ENCODE measurements at places on chromosomes 1 and 21.
A peak's percentile ranks its signal among the peaks of the same experiment; 100 is the strongest.

GRCh38 chr1:9793291-9793690 lies 30.5 kb downstream of the CLSTN1 start:
- DNase-seq = no peak

DNA sequence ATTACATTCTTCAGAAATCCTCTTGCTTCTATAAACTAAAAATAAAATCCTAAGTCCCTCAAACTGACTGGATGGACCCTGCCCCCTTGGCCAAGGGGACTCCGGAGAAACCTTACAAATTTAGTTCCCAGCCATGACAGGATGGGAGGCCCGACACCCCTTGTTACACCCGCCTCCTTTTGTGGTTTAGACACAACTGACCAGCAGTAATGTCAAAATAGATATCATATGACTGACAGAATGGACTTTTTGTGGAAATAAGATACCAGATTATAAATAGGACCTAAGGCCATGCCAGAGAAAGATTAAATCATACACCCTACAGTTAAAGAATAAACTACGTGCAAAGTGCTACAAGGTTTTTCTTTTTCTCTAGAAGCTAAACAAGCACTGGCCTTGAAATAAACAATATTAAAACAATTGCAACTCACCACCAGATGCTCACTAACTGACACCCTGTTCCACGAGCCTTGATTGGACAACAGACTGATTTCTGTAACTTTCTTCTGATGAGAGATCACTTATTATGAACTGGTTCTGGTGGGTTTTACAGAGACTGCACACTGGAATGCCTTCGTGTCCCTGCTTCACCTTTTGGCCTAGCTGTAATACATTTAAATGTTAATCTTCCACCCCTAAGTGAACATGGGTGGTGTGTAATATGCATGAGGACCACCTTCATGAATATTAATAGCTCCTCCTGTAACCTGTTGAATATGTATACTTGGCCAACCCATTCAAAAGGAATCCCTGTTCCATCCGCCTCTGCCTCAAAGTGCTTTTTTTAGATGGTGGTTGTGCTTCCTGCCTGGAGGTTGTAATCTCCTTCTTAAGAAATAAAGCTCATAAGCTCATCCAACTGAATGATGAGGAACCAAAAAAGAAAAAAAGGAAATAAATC lies 99.6 kb downstream of the ODF2L start:
- no peak for DNase-seq

DNA sequence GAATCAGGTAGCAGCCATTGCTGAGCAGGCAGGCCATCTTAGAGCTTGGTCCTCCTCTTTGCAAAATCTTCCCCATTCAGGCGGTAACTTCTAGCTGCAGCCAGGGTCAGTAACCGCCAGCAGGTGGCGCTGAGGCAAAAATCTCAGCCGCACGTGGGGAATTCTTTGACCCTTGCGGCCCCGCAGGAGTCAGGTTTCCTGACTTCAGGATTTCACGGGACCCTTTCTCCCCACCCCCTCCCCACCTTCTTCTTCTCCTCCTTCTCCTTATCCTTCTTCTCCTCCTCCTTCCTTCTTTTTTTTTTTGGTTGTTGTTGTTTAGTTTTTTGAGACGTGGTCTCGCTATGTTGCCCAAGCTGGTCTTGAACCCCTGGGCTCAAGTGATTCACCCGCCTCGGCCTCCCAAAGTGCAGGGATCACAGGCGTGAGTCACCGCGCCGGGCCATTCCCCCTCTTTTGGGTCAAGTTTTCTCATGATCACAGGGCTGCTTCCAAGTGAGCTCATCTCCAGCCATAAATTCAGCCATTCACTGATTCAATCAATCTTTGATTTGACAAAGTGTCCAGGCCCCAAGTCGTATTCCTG lies 33.4 kb upstream of the TENT5B start:
- peak; percentile 85 for DNase-seq

- no peak for DNase-seq
Measured at GRCh38 chr1:81351864-81352263, 448.9 kb upstream of the ADGRL2 start.

DNA sequence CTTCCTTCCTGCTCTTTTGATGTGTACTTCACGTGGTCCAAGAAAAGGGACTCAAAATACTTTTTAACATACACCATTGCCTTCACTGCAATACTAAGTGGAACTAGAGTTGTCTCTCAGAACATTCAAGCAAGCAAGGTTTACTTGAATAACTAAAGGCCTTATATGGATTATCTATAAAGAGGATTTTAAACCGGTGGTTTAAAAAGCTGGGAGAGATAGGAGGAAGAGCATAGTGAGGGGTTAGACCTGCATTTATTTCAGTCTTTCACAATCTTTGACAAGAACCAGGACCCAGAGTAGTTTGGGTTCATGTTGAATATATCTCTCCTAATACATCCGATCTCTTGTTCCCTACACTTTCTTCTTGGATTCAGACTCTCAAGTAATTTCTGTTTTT lies 6.9 kb downstream of the S1PR1 start:
- DNase-seq = no peak

- DNase-seq = no peak
Measured at GRCh38 chr1:102897557-102897956, 210.8 kb downstream of the COL11A1 start.

DNA sequence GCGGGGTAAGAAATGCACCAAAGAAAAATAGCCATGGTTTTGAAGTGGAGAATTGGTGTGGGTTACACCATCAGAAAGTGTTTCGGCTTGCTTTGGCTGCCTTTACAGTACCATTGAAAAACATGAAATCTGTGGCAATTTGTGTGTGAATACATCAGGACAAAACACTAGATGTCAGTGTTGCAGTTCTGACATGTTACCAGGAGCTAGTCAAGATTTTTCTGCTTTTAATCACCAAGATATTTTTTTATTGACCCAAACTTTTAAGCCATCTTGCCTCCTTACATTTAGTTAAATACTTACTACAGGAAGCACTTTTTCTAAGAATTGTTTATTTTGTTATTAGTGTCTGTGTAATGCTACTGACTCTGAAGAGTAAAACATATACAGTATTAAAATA lies 14.3 kb downstream of the RRP15 start:
- no peak for DNase-seq

GRCh38 chr21:40425981-40426380 lies 421.0 kb downstream of the DSCAM start:
- no peak for DNase-seq

- no peak for DNase-seq
Measured at GRCh38 chr1:233959971-233960370, 55.5 kb downstream of the SLC35F3 start.

GRCh38 chr1:45246760-45247159 lies 40.4 kb upstream of the ZSWIM5 start:
- no peak for DNase-seq

GRCh38 chr1:2405588-2406295 lies 6.6 kb downstream of the PEX10 start:
- DNase-seq = no peak

GRCh38 chr1:207890136-207890738 lies 20.7 kb downstream of the CD34 start:
- no peak for DNase-seq

- DNase-seq = peak; percentile 67
Measured at GRCh38 chr1:220775240-220775853, 11.4 kb upstream of the MTARC1 start.

DNA sequence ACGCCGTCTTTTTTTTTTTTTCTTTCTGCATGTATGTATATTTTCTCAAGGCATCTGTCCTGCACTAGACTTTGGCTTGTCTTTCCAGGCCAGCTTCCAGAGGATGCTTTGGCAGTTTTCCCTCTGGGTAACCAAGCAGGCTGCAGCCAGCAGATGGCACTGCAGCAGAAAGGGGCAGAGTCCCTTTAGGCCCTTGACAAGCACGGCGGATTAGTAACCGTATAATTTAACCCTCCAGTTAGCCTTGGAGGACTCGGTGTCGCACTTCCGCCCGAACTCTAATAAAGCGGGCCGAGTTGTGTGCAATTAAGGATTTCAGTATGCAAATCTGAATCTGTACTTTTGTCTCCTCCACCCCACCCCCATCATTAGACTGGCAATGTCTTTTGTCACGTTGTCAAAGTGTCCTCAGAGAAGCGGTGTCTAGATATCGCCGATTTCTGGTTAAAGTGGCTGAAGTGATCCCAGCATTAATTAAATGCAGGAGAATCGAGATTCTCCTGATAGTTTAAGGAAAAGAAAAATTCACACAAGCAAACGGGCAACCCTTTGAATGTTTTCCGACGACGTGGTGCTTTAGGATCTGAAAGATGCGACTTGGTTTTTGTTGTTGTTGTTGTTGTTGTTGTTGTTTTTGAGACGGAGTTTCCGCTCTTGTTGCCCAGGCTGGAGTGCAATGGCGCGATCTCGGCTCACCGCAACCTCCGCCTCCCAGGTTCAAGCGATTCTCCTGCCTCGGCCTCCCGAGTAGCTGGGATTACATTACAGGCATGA lies 1.1 kb upstream of the TMEM167B start:
- DNase-seq = no peak

DNA sequence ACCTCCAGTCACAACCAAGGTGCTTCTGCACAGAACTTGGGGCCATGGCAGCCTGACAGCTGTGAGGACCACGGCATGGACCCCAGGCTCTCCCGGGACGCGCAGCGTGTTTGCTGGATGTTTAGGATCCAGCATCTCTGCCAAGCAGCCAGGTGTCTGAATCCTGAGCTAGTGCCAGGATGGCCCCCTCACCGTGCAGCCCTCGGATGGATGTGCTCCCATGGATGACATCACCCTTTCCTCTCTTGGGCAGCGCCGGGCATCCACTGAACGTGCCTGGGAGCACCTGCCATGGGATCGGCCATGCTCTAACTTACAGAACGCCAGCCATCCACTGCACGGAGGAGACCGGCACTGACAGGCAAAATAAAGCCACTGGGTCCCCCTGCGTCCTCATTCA lies 53.9 kb downstream of the PRDM15 start:
- DNase-seq = no peak

GRCh38 chr1:178273707-178274410 lies 180.0 kb downstream of the RASAL2 start:
- DNase-seq = no peak

- DNase-seq = no peak
Measured at GRCh38 chr1:150622303-150622975, 7.0 kb downstream of the ENSA start.

GRCh38 chr1:1943834-1944570 lies 24.9 kb upstream of the TMEM52 start:
- no peak for DNase-seq

DNA sequence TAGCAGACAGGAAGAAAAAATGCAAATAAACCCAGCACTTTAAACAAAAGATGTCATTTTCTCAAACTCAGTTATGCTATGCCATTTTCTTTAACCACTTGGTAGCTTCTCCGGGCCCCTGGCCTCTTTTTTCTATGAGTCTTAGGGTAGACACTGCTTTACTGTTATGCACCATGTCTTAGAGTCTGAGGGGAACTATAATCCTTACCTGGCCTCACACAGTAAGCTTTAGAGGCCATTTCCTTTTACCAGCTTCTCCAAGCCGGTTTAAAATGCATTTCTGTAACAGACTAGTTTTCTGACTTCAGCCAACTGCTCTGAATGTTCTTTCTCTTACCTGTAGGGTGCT lies 73.7 kb upstream of the EDEM3 start:
- DNase-seq = peak; percentile 11

- DNase-seq = no peak
Measured at GRCh38 chr1:205813755-205814058, 709 bp upstream of the SLC41A1 start.

DNA sequence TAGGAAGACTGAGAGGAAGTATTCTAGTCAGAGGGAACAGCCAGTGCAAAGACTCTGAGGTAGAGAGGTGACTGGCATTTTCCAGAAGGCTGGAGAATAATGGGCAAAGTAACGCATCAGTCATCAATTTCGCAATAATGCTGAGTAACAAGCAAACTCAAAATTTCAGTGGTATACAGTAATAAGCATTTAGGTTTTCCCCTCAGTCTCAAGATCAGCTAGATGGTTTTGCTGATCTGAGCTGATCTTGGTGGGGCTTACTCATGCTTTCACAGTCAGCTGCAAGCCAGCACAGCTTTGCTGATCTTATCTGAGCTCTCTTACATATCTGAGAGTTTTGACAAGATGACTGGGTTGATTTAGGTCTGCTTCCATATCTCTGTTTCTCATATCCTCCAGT lies 108.7 kb downstream of the TSEN15 start:
- DNase-seq = no peak

DNA sequence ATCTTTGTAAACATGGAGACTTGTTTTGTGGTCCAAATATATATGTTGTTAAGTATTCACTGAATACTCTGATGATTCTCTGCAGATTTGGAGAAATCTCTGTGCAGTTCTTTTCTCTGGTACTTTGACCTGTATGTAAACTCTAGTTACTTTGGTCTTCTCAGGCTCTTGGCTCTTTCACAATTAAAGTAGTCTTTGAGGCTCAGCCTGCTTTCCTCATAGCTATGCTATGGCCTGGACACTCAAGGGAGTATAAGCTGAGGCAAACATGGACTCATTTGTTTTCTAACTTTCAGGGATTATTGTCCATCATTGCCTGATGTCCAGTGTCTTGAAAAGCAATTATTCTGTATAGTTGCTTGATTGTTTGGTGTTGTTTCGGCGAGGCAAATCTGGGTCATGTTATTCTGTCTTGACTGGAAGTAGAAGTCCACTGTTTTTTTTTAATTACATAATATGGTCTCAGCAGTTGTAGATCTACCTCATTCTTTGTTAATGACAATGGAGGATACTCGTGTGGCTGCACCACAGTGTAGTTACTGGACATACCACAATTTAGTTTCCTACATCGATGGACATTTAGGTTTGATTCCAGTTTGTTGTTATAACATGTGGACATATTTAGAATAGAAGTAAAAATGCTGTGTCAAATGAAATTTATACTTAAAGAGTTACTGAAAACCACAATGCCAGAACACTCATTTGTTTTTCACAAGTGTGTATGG lies 9.2 kb downstream of the PTBP2 start:
- DNase-seq = no peak

DNA sequence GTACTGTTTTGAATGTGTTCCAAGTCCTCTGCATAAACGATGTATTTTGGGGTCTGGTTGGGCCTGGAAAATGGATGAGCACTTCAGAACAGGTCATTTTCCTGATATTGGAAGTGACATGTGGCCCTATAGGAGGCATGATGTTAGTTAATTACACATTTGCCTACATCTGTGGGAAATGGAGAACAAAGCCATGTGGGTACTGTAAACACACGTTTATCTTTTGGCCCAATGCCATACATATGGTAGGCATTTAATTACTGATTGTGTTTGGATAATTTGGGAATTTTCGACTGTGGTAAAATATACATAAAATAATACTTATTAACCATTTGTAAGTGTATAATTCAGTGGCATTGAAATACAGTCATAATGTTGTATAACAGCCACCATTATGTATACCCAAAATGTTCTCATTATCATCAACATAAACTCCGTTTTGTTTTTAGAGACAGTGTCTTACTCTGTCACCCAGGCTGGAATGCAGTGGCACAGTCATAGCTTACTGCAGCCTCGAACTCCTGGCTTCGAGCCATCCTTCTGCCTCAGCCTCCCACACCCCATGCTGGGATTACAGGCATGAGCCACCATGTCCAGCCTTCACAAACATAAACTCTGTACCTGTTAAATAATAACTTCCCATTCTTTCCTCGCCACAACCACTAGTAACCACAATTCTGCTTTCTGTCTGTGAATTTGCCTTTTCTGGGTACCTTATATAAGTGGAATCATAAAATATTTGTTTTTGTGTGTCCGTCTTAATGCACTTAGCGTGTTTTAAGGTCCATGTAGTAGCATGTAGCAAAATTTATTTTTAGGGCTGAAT lies 11.9 kb upstream of the RNPEP start:
- DNase-seq = no peak
